Thoracic aorta (tissue), 2 donors: ENCODE measurements at places on chromosomes 6 and 20.

DNA sequence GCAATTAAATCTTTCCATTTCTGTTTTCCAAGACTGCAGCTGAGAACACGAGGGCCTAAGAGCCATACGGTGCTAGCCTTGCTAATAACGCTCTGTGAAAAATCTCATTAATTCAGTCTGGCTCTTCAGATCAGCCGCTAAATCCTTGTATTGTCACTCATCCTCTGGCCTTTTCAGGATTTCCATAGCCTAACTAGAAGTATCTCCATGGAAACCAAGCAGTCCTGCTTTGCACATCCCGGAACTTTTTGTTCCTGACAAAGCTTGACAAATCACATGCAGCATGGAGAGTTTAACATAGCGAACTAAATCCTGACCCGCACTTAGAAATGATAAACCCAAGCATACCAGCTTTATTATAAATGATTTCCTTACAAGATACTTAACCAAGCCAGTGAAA lies 383.7 kb downstream of the CD83 start:
- no peak overlapping the region for H3K27ac ChIP-seq
- no peak for DNase-seq
- H3K27me3 ChIP-seq = no peaks in the 10 kb centered on the region
- H3K36me3 ChIP-seq = no peaks in the 10 kb centered on the region
- H3K4me3 ChIP-seq = no peak overlapping the region
- H3K4me1 ChIP-seq = peaks cover 7% of the 10 kb centered on the region

GRCh38 chr20:11072982-11073381 lies 399.2 kb upstream of the JAG1 start:
- peaks cover 21% of the 10 kb centered on the region for H3K4me1 ChIP-seq
- H3K36me3 ChIP-seq = no peaks in the 10 kb centered on the region
- no peak for DNase-seq
- no peak overlapping the region for H3K4me3 ChIP-seq
- no peaks in the 10 kb centered on the region for H3K27me3 ChIP-seq

GRCh38 chr6:126308362-126308761 lies 31.6 kb upstream of the CENPW start:
- H3K4me3 ChIP-seq = no peak overlapping the region
- no peaks in the 10 kb centered on the region for H3K36me3 ChIP-seq
- no peaks in the 10 kb centered on the region for H3K27me3 ChIP-seq
- H3K27ac ChIP-seq = no peak overlapping the region
- H3K4me1 ChIP-seq = no peaks in the 10 kb centered on the region

GRCh38 chr20:33568378-33568777 lies 78.5 kb downstream of the CBFA2T2 start:
- no peaks in the 10 kb centered on the region for H3K27me3 ChIP-seq
- H3K36me3 ChIP-seq = no peaks in the 10 kb centered on the region
- DNase-seq = no peak
- H3K27ac ChIP-seq = peak overlapping the region; percentile 40
- H3K4me1 ChIP-seq = peaks cover 17% of the 10 kb centered on the region

DNA sequence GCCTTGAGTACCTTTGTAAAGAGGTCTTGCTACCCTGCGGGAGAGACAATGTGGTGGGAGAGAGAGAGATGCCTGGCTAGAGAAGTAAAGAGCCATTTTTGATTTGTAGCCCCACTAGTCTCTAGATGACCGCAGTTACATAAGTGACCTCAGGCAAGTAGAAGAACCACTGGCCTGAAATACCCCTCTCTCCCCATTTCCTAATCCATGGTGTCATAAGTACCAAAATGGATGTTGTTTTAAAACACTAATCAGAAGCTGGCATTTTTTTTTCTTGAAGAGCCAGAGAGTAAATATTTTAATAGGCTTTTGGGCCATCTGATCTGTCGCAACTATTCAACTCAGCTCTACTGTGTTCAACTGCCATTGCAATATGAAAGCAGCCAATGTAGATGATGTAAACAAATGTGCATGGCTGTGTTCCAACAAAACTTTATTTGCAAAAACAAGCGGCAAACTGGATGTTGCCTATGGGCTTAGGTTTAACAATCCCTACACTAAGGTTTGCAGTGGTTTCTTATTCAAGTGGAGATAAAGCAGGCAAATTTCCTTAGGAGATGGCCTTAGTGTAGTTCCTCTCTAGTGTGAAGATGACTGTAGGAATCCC lies 36.5 kb downstream of the RARS2 start:
- no peak overlapping the region for H3K4me3 ChIP-seq
- no peaks in the 10 kb centered on the region for H3K4me1 ChIP-seq

DNA sequence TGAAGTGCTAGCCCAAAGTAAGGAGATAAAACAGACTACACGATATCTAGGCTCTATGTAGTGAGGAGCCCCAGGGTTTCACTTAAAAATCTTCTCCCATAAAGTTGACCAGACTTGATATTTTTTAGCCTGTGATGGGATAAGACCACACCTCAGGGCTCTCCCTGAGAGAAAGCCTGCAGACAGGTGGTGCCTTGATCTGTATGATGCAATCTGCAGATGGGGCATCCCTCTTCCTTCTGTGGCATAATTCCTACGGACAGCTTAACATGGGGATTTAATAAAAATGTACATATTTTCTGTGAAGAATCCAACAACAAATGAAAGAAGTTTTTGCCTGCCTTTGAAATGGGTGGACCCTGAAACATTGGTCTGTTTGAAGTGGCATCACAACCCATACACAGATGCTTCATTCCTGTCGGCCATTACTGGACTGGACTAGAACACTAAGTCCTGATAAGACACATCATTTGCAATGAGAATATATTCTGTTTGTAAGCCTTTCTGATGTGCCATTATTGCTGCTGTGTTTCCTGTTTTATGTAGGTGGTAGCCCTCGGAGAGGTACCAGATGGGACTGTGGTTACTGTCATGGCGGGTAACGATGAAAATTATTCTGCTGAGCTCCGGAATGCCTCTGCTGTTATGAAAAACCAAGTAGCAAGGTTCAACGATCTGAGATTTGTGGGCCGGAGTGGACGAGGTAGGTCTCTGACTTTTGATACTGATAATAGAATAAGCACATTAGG lies 53.8 kb upstream of the SUPT3H start:
- H3K36me3 ChIP-seq = no peaks in the 10 kb centered on the region
- DNase-seq = no peak
- peaks cover under 1% of the 10 kb centered on the region for H3K4me1 ChIP-seq
- no peak overlapping the region for H3K27ac ChIP-seq

- no peaks in the 10 kb centered on the region for H3K36me3 ChIP-seq
- H3K4me1 ChIP-seq = no peaks in the 10 kb centered on the region
These were observed 24.7 kb downstream of the TTLL9 start for GRCh38 chr20:31894980-31895675.

DNA sequence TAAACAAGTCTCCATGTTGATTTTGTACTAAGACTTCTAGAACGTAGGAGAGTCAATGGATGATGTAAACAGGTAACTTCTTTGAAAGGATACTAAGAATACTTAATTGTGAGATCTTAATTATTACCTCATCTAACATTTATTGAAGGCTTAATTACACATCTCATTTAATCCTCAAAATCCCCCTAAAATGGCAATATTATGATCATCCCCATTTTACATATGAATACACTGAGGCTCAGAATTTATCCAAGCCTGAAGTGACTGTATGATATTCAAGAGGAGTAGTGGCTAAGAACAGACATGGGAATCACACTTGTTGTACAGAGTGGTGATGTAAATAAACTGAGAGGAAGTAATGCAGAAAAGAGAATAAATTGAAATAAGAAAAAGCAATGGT lies 22.9 kb downstream of the NOL7 start:
- peaks cover 15% of the 10 kb centered on the region for H3K36me3 ChIP-seq
- H3K27ac ChIP-seq = no peak overlapping the region
- no peak for DNase-seq
- no peak overlapping the region for H3K4me3 ChIP-seq
- peaks cover 18% of the 10 kb centered on the region for H3K4me1 ChIP-seq

DNA sequence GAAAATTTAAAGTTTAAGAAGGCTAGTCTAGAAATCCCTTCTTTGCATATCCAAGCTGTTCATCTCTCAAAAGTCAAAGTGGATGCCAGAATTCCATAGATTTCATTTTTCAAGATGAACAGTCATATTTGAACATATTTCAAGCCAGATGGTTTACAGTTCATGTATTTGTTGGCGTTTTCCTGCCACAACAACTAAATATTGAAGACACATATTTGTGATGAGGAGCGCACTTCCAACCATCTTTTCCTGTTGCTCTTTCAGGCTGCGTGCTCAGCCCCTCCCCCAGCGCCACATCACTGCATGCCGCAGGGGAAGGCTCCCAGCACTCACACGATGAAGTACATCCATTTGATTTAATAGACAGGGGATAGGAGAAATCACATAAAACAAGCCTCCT lies 5.9 kb upstream of the NOX3 start:
- no peaks in the 10 kb centered on the region for H3K27me3 ChIP-seq
- H3K27ac ChIP-seq = no peak overlapping the region
- DNase-seq = no peak

GRCh38 chr6:165716886-165717285 lies 53.8 kb upstream of the PDE10A start:
- DNase-seq = no peak
- H3K27ac ChIP-seq = no peak overlapping the region

DNA sequence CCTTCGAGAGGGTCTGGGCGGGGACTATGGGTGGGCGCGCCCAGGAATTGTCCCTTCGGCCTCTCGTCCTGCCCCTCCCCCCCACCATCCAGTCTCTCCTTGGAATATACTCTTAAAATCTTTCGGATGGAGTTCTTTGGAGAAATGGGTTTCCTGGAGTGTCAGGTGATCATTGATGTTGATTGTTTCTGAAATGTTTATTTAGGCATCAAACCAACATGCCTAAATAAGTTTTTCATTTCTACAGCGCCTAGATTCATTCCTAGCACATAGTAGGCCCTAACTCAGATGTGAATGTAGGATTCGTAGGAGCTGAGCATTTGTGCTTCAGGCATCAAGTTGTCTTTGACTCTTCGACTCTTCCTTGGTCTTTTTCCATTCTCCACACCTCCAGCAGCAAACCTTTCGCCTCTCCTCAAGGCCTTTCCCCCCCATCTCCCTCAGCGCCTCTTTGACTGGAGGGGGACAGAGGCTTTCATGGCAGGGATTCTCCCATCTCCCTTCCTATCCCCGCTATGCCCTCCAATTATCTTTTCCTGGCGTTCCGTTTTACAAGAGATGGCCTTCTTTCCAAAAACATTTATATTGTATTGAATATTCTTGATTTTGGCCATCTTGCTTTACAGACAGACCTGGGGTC lies 610 bp downstream of the CASP8AP2 start:
- H3K27ac ChIP-seq = peak overlapping the region; percentile 93
- H3K4me3 ChIP-seq = peak overlapping the region; percentile 88
- H3K36me3 ChIP-seq = peaks cover 9% of the 10 kb centered on the region
- no peaks in the 10 kb centered on the region for H3K27me3 ChIP-seq
- DNase-seq = no peak

DNA sequence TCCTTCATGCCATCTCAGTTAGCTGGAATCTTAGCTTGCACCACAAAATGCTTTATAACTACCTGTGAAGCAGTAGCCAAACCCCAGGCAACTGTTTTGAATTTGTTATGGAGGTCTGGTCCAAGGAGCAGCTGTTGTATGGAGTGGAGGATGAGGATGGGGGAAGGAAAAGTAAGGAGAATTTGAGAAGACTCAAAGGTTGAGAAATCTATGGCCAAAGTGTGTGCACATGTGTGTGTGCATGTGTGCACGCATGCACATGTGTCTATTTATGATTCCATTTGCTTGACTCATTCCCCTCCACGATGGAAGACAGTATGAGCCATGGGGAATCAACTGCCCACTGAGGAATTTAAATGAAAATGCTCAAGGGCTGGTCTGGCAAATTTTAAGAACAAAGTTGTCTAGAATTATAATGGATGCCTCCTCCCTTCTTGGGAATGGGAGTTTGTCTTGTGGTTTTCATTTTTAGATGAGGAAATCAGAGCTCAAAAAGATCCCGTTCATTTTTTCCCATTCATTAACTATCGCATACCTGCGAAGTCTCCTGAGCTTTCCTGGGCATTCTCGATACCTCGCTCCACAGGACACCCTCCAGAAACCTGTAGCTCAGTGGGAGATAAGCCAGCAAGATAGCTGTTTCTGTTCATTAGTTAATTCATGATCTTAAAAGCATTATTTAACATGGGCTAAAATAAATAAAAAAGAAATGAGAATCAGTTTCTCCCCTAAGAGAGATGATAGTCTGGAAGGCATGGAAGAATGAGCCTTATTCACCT lies 152.3 kb upstream of the NEDD9 start:
- H3K4me3 ChIP-seq = no peak overlapping the region
- no peaks in the 10 kb centered on the region for H3K27me3 ChIP-seq
- peaks cover 9% of the 10 kb centered on the region for H3K4me1 ChIP-seq
- no peaks in the 10 kb centered on the region for H3K36me3 ChIP-seq

- H3K4me1 ChIP-seq = no peaks in the 10 kb centered on the region
- no peak overlapping the region for H3K4me3 ChIP-seq
- no peak for DNase-seq
These were observed 63.0 kb downstream of the OPN5 start for GRCh38 chr6:47844881-47845280.

- no peak for DNase-seq
- H3K4me3 ChIP-seq = no peak overlapping the region
- H3K27ac ChIP-seq = no peak overlapping the region
- H3K36me3 ChIP-seq = no peaks in the 10 kb centered on the region
These were observed 20.4 kb downstream of the MAFB start for GRCh38 chr20:40668449-40669228.

DNA sequence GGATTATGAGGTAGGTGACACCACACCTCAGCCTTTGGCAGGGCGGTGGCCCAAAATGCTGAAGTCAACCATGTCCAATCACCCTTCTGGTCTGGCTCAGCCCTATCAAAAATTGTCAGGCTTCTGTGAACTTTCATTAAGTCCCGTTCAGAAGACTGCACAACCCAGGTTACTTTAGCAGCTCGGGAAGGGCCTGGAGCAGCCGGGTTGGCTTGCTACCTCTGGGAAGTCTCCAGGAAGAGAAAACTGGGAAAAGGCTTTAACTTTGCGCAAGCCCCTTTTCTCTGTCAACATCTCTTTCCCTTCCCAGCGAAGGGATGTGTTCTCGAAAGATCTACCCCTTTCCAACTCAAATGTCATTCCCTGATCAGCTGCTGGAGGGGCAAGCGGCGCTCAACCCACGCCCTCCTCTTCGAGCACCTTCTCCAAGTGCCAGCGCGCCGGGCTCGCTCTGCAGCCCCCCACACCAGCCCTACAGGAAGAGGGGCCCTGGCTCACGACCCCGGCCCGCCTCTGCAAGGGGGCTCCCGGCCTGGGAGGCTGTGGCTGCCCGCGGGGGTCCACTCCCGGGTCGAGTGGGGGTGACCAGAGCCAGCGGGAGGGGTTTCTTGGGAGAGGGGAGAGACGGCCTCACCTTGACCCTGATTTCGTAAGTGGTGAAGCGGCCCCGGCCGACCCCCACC lies 573 bp downstream of the SNX3 start:
- no peaks in the 10 kb centered on the region for H3K27me3 ChIP-seq
- no peak for DNase-seq
- H3K4me3 ChIP-seq = peak overlapping the region; percentile 100
- H3K4me1 ChIP-seq = peaks cover 35% of the 10 kb centered on the region
